ENCODE measurements at places on chromosomes 11 and 22.

GRCh38 chr11:111585371-111585770, 16.9 kb upstream of the SIK2 start:
- DNase-seq, result no peak

DNA sequence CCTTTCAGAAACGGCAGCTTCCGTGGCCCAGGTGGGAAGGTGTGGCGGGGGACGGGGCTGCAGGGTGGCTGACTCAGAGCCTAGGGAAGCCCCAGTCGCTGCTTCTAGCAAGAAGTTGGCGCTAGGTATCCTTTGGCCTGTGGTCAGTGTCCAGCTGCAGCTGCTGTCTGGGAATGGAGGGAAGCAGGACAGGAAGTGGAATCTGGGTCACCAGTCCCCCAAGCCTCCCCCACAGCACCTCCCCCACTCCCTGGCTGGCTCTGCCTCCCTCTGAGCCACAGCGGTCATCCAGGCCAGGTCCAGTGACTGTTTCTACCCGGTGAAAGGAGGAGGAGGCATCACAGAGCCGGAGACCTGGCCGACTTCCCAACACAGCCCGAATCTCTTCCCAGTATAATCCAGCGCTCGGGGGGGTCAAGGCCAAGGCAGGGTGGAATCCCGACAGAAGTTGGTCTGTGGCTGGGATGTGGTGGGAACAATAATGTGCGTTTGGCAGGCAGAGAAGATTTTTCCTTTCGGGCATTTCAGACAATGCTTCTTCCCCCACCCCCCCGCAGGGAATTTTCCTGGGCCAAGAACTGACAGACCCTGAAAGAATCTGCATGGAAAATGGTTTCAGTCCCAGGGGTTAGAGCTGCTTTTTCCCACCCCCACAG, 45.1 kb downstream of the C11orf96 start:
- no peak for DNase-seq

DNA sequence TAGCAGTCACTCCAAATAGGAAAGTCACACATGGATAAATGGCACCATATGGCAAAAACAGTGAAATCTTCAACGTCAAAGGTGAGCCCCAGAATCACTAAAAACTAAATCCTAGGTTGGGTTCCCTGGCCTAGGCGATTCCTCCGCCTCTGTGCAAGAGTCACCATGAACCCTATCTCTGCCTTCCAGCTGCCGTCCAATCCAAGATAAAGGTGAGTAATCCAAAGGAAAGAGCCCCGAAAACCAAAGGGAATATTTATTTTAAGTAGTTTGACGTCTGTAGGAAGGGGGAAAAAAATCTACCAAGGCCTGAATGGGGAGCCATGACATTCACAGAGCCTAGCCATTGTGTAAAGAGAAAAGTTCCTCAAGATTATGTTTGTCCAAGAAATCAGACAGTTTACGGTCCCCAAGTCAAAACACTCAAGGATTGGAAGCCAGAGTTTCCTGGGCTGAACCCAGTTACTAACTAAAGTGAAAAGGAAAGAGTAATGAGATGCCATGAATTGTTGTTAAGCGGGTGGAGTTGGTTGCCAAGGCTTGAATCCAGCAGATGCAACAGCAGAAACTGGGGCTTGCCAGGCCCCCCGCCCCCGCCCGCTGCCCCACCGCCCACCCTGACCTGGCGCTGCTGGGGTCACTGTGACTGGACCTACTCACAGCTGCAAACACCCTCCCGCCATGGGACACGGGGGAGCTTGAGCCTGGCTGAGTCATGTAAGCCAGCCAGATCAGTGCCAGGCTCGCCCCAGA, 39.7 kb upstream of the ETS1 start:
- no peak for DNase-seq

GRCh38 chr11:44029977-44030911, 17.5 kb upstream of the ACCSL start:
- no peak for DNase-seq

- DNase-seq, result no peak
Observed at GRCh38 chr11:42657169-42657568, 654.6 kb upstream of the API5 start.

- no peak for DNase-seq
Observed at GRCh38 chr22:48823941-48824340, 1003.7 kb downstream of the BRD1 start.

DNA sequence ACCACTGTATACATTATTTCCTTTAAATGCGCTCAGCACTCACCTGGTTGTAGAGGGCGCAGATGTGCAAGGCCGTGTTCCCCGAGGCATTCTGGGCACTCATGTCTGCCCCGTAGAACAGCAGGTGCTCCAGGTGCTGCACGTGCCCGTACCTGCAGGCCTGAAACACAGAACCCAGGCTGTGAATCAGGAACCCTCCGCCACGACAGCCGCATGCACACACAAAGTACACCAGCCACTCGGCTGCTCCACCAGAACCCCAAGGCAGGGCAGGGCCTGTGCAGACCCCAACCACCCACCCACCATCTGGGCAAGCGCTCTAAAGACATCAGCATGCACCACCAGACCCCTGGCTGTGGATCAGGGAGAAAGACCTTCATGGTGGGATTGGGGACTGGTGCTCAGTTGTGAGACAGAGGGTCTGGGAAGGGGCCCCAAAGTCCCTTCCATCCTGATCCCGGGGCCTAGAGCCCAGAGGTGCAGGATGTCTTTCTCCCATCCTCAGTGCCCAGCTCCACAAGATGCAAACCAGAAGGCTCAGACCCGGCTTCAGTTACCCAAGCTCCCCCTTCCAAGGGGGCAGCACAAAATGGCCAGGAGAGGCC, 177.2 kb downstream of the SHANK2 start:
- no peak for DNase-seq

GRCh38 chr11:27830206-27830605, 130.0 kb upstream of the BDNF start:
- DNase-seq, result no peak

GRCh38 chr22:49398115-49398514, 429.6 kb downstream of the BRD1 start:
- DNase-seq, result no peak

GRCh38 chr11:128680906-128681305, 13.0 kb upstream of the FLI1 start:
- DNase-seq, result no peak

GRCh38 chr11:15349413-15349812, 234.7 kb downstream of the INSC start:
- DNase-seq, result no peak

- DNase-seq, result no peak
Observed at GRCh38 chr22:38744981-38745380, 10.8 kb downstream of the SUN2 start.

GRCh38 chr22:46077669-46078099, 72.6 kb upstream of the PPARA start:
- no peak for DNase-seq

- no peak for DNase-seq
Observed at GRCh38 chr11:40722179-40722795, 737.2 kb downstream of the LRRC4C start.

- no peak for DNase-seq
Observed at GRCh38 chr11:48110509-48110766, 106.2 kb upstream of the OR4B1 start.

- DNase-seq, result no peak
Observed at GRCh38 chr11:131178596-131178995, 191.8 kb upstream of the NTM start.

DNA sequence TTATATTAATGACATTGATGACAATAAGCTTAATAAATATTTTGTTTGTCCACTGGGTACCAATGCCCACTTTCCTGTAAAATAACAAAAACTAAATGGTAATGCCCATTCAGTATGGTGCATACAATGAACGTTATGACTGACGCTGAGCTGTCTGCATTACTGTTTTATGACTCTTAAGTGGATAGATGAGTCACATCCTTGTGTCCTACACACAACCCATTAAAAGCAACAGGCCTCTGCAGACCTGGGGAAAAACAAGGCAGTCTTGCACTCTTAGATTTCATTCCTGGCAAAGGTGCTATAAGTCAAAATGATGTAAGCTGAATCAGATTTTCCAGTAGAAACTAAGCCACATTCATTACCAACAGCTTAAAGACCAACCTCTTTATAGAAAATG, 176.3 kb upstream of the TMEM45B start:
- no peak for DNase-seq

DNA sequence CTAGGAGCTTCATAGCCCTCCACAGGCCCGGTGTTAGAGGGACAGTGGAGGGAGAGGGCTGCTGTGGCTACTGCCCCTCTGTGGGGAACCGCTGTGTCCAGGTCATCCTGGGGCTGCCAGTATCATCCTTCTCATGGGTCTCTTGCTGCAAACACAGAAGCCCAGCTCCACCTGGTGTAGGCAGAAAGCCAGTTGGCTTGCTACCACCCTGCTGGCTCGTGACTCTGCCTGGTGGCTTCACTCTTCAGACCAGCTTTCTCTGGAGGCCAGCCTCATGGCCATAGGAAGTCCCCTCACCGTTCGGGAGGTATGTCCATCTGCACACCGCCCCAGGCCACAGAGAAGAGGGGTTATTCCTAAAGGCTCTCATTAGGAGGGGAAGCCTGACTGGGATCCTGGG, 19.4 kb upstream of the SUSD2 start:
- no peak for DNase-seq

- no peak for DNase-seq
Observed at GRCh38 chr11:16669799-16670415, 68.5 kb upstream of the C11orf58 start.

GRCh38 chr11:67355794-67356386, 2.5 kb upstream of the POLD4 start:
- DNase-seq, result no peak

GRCh38 chr11:74926304-74927030, 22.4 kb downstream of the XRRA1 start:
- no peak for DNase-seq

DNA sequence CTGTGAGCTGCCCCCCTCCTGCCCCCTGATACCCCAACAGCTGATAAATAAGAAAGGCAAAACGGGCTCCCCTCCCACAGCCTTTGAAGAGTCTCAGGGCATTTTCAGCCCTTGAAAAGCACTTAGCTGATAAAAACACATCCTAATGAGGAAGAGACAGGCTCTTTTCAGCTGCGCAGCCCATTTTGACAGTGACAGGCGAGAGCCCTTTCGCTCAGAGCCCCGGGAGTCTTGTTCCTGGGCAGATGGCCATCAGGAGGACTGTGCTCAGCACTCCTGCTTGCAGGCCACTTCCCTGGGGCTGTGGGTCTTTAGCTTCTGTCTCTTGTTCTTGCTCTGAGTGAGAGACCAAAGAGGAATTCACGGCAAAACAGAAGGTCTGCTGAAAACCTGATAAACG, 757.2 kb downstream of the BRD1 start:
- DNase-seq, result no peak

DNA sequence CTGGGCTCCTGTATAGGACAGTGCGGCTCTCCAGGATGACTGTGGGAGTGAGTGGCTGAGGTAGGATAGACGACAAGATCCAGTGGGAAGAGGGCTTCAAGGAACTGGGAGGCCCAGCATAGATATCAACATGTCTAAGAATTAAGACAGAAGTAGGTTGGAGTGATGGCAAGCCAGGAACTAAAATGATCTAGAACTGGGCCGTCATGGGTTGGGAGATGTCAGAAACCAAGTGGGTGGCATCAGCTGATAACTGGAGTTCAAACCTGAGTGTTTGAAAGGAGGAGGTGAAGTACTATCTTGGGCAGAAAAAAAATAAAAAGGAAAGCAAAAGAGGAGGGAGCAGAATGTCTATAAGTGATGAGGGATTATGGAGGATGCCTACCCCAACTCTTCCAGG, 7.1 kb upstream of the MEN1 start:
- DNase-seq, result no peak

GRCh38 chr11:105767931-105768330, 158.1 kb downstream of the GRIA4 start:
- DNase-seq, result no peak

DNA sequence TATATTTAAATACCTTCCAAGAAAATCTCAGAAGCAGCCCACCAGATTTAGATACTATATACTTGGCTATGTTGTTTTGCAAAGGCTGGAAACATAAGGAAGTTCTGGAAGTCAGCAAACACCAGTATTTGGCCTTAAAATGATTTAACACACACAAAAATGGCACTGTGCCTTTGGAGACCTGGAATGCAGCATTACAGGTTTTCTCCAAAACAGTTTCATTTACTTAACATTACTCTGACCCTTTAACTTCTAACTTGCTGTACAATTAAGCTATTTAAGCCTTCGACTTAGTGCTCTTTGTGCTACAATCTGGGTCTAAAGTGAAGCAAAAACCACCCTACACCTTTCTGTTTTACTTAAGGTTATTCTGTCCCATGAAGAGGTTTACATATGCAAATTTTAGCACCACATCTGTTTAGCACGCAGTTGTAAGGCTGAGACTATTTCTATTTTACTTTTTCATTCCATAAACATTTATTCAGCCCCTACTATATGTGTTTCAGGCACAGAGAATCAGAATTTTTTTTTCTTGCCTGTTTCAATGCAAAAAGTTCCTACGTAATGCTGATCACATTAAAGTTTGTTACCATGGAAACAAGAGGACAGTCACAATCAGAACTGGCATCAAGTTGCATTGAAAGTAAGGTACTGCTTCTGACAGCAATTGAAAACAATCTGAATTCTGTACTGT, 70.3 kb downstream of the MAML2 start:
- no peak for DNase-seq

DNA sequence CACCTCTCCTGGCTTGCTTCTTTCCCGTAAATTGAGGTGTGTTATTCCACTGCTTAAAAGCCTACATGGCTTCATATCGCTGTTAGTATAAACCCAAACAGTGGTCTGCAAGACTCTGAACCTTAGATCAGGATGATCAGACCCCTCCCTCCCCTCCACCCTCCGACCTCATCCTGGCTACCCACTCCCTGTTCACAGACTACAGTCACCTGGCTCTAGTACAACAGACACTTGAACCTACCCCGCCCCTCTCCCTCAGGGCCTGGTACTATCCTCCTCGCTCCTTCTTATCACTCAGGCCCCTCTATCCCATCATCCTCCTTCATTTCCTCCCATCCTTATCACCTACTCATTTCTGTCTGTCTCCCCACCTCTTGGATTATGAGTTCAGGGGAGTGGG, 20.1 kb downstream of the PTPRJ start:
- DNase-seq, result no peak

- DNase-seq, result no peak
Observed at GRCh38 chr11:6646918-6647679, 8.5 kb downstream of the DCHS1 start.

- DNase-seq, result no peak
Observed at GRCh38 chr11:19327280-19327679, 86.5 kb upstream of the E2F8 start.

GRCh38 chr11:890794-891540, 19.6 kb downstream of the CHID1 start:
- DNase-seq, result no peak

GRCh38 chr11:22337596-22338485, at the start of gene SLC17A6:
Gene SLC17A6, plus strand, starts transcription at chr11:22338381. Its CDS starts 153 bp downstream, at chr11:22338534.
- no peak for DNase-seq

All from activated CD4-positive, CD25-positive, alpha-beta regulatory T cell treated with anti-CD3 and anti-CD28 coated beads, Interleukin-2, amount 50 U/mL, for 16 hours (primary cell).